ENCODE measurements at places on chromosomes 11 and 22.

DNA sequence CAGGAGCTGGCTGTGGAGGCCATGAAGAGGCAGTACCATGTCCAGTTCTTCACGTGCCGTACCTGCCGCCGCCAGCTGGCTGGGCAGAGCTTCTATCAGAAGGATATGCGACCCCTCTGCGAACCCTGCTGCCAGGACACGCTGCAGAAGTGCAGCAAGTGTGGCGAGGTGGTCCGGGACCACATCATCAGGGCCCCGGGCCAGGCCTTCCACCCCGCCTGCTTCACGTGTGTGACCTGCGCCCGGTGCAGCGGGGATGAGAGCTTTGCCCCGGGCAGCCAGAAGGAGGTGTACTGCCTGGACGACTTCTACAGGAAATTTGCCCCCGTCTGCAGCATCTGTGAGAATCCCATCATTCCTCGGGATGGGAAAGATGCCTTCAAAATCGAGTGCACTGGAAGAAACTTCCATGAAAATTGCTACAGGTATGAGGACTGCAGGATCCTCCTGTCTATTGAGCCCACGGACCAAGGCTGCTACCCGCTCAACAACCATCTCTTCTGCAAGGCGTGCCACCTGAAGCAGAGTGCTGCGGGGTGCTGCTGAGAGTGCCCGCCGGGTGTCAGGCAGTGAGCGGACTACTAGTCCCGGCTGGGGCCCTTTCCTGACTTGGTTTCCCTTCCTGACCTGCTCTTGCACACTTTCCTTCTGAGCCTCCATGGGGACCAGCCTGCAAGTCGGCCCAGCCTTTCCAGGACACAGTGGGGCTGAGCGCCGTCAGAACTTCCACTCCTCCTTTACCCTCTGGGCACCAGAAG, 22.0 kb upstream of the PHF21A start:
- DNase-seq = no peak

- no peak for DNase-seq
These were observed 190.7 kb downstream of the ST3GAL4 start for GRCh38 chr11:126546191-126546590.

DNA sequence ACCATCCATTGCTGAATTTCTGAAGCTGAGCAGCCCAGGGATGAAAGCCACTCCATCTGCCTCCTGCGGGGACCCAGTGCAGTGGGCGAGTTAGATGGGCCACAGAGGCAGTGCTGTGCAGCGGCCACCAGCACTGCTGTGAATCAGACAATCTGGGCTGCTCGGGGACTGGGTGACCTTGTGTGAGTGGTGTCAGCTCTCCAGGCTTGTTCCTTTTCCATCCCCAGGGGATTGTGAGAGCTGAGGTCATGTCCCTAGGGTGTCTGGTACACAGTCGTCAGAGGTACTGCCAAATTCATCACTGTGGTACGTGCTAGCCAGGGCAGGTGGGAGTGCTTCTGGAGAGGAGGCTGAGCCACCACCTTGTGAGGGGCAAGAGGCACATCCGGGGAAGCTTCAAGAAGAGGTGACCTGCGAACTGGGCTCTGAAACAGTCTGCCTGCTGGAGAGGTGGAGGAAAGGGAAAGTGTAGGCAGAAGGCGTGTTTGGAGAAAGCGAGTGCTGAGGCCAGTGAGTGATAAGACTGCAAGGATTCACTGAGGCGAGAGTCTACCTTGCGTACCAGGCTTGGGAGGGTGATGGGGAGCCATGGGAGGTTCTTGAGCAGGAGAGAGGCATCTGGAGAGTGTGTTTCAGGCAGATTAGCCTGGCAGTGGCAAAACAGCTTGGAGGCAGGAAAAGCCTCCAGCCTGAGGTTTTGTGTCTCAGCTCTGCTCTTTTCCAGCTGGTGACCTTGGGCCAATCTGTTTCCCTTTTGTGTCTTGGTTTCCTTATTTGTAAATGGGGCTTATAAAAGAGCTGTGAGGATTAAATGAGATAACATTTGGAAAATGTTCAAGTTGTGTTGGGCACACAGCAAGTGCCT, 22.7 kb downstream of the CACNA1I start:
- no peak for DNase-seq

DNA sequence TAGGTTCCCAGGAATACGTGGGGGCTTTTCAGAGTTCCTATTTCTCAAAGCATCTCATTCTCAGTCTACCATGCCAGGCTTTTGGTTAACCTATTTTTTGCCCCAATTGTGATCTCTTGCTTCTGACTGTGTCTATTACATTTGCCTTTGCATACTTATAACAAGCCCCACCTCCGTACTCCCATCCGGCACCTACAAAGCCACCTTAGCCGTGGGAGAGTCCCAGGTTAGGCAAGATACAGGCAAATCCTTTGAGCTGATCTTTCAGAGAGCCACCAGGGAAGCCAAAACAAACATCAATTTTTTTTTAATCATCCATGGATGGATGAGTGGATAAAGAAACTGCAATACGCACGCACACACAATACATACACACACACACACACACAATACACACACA, 18.6 kb upstream of the PANX3 start:
- no peak for DNase-seq

- no peak for DNase-seq
These were observed 42.8 kb downstream of the GLYAT start for GRCh38 chr11:58688789-58689503.

- DNase-seq = no peak
These were observed 6.9 kb downstream of the C11orf68 start for GRCh38 chr11:65911682-65912568.

DNA sequence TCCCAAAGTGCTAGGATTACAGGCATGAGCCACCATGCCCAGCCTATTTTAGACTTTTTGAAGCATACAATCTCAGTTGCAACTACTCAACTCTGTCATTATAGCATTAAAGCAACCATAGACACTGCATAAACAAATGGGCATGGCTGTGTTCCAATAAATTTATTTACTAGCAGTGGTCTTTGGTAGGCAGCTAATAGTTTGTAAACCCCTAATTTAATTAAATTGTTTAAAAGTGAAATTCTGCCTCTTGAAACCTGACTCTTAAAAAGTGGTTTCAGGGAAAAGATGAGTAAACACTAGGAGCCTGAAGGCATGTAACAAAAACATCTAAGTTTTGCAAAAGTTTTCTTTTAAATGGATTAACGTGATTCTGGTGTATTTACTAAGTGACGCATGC, 1364.5 kb downstream of the LRRC4C start:
- DNase-seq = no peak

DNA sequence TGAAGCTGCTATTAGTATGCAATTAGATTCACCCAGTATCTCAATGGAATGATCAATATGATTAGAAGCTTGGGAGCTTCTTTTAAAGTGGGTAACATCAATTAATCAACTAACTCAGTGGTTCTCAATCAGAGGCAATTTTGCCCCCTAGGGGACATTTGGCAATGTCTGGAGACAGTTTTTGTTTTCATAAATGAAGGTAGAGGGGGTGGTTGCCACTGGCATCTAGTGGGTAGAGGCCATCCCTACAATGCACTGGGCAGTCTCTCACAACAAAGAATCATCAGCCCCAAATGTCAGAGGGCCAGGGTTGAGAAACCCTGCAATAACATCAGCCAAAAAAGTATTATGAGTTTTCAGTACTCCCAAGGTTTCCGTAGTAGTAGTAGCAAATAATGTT, 5.9 kb upstream of the AMOTL1 start:
- DNase-seq = no peak

DNA sequence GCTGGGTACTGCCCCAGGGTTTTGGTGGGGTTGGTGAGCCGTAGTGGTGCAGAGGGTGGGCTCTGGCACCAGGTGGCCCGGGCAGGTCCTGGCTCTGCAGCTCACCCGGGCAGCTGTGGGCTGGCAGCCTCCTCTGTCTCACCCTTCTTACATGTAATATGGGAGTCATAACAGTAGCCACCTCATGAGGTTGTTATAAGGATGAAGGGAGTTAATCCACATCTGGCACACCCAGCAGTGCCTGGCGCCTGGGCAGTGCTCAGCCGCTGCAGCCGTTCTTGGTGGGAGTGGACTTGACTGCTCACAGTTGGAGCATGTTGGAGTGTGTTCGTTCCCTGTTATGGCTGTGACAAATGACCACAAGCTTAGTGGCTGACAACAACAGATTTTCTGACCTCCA, 28.7 kb downstream of the IGHMBP2 start:
- DNase-seq = no peak

GRCh38 chr11:34408580-34409172, 30.1 kb upstream of the CAT start:
- no peak for DNase-seq

GRCh38 chr22:42399315-42400271, 32.6 kb downstream of the NFAM1 start:
- DNase-seq = no peak

- no peak for DNase-seq
These were observed 265.8 kb downstream of the TTC28 start for GRCh38 chr22:28413612-28414399.

GRCh38 chr11:61949169-61950034, 749 bp upstream of the BEST1 start:
- no peak for DNase-seq
